ENCODE measurements at places on chromosomes 4 and X.

GRCh38 chr4:87390551-87390890 lies 467 bp downstream of the HSD17B11 start:
- DNase-seq, result no peak

DNA sequence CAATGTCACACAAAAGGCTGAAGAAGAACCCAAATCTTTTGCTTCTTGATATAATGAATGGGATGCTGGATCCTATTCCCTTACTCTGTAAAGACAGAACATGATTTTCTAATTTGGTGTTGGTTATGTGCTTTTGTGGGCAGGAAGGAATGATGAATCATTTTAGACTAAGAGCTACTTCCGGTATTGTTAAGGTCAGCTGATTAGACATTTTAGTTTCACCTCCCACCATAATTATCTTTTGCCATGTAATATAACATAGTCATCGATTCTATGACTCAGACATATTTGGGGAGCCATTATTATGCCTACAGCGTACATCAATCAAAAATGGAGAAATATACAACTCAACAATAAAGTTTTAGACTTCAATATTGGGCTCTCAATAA lies 265.3 kb downstream of the ZNF674 start:
- no peak for DNase-seq

DNA sequence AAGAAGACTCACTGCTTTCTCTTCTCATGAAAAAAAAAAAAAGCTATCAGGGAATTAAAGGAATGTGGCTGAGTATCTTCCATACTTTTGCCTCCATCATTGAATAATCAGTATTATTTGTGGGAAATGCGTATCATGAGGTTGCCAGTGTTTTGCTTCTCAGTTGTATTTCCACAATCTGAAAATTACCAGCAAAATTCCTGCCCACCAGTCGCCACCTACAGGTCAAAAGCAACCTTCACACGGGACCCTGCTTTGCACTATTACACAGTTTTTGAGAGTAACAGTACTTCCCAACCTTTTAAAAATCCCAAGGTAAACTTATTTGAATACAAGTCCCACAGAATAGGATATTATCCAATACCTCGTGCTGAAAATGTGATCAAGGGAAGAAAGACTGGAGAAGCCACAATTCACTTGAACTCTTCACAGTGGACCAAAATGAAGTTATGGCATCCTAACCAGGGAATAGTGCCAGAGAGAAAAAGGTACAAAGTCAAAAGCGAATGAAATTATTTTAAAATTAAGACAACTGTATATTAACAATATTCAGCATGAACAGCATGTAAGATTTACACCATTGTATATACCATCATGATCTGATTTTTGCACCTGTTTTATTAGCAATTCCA lies 30.4 kb downstream of the PGRMC1 start:
- peak; percentile 39 for DNase-seq

DNA sequence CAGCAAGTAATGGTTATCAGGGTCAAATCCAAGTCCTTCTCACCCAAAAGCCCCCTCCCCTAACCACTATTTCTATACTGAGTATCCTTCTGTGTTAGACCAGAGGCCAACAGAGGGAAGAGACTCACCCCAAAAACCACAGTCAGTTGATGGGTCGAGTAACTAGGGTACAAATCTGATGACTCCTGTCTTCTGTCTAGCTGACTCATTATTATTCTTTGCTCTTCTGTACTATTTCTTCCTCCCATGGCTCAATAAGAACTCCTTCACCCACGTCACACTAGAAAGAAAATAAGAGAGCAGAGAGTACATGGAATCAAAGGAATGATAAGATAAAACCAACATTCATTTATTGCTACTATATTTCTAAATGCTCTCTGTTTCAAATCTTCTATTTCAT lies 2.0 kb downstream of the RAB40A start:
- no peak for DNase-seq

- DNase-seq, result peak; percentile 64
These were observed 653 bp downstream of the HHIP start for GRCh38 chr4:144646523-144647094.

Data from NCI-H82 (cell line).